ENCODE measurements at places on chromosomes 2 and 18. TPM values are rescaled to one million over a fixed set of nuclear protein-coding genes. Genes with fewer than 3 reads are reported as not detected.

GRCh38 chr2:196159221-196159892 lies 12.0 kb downstream of the STK17B start:
- no peak for DNase-seq

- no peak for DNase-seq
Measured at GRCh38 chr2:177211169-177211568, 1.4 kb upstream of the HNRNPA3 start.

DNA sequence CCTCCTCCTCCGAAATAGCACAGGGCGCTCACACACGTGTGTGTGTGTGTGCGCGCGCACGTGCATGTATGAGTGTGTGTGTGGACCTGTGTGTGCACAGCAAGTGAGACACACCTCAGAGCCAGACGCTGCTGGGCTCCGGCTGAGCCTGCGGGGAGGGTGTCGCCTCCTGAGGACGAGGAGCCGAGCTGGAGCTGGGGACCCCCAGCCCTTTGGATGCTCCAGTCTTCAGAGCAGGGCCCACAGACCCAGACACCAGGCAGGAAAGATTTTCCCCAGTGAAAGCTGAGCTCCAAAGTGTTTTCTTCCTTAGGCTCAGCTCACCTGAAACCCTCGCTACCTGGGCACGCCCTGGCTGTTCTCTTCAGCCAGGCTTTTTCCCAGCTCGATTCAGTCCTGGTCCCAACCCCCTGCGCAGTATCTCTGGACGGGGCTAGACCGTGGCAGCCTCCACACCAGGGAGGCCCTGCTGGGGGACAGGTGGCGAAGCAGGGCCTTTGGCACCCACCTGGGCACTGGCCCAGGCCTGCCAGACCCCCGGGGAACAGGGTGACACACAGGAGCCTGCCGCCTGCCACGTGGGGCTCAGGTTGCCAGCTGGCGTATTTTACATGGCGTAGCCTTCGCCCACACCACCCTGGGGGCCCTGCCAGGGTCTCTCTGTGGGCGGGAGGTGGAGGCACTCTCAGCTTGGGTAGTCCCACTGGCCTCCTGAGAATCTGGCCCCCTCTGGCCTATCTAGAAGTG lies 36.2 kb downstream of the PDIA6 start:
- DNase-seq = no peak

DNA sequence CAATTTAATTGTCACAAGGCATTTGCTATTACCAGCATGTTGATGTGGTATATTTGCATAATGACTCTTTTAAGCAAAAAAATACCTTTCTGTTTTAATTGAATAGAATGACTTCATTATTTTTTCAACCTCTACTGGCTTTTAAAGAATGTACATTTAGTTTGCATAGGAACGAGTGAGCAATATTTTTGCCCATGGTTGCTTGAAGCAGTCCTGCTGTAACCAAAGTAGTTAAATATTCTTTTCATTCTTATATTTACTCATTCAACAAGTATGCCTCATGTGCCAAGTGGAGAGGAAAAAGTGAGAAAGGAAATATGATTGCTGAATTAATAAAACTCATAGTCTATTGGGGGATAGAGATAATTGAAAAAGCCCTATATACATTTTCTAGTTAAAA lies 184.7 kb downstream of the DSEL start:
- no peak for DNase-seq

GRCh38 chr18:67432806-67433205 lies 83.7 kb downstream of the DSEL start:
- no peak for DNase-seq

DNA sequence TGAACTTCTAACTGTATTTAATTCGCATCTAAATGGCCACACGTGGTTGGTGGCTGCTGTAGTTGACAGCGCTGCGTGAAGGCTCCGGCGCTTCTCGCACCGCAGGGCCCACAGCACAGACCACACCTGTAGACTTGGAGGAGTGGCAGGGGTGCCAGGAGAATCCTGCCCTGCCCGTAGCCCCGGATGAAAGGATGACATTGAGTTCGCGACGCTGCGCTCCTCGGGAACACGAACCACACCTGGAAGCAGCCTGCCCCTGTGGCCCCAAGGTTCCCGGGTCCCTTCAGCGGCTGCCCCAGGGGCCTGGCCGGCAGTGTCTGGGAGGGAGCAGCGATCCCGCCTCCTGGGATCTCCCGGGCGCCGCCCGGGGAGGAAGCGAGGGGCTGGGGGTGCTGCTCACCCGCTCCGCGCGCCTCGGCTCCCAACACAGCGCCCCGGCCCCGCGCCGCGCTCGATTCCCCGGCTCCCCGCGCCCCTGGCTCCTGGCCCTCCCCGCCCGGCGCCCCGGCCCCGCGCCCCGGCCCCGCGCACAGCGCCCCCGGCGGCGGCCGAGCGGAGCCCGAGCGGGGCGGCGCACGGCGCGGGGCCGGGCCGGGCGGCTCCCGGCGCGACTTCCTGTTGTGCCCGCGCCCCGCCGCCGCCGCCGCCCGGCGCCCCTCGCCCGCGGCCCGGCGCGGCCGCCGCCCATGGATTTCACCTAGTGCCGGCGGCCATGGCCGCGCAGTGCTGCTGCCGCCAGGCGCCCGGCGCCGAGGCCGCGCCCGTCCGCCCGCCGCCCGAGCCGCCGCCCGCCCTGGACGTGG lies at the start of gene RNPEPL1:
RNPEPL1 (plus strand) TSS at position 613 of the 806 bp plus-strand sequence; CDS start at position 716, 103 bp downstream.
- DNase-seq = peak; percentile 50

GRCh38 chr2:217756375-217757107 lies 246.3 kb downstream of the TNS1 start:
- DNase-seq = peak; percentile 40

- peak; percentile 52 for DNase-seq
Measured at GRCh38 chr2:219509780-219510511, 4.3 kb upstream of the ASIC4 start.

- no peak for DNase-seq
Measured at GRCh38 chr2:175401956-175402469, 220.5 kb upstream of the ATP5MC3 start.

DNA sequence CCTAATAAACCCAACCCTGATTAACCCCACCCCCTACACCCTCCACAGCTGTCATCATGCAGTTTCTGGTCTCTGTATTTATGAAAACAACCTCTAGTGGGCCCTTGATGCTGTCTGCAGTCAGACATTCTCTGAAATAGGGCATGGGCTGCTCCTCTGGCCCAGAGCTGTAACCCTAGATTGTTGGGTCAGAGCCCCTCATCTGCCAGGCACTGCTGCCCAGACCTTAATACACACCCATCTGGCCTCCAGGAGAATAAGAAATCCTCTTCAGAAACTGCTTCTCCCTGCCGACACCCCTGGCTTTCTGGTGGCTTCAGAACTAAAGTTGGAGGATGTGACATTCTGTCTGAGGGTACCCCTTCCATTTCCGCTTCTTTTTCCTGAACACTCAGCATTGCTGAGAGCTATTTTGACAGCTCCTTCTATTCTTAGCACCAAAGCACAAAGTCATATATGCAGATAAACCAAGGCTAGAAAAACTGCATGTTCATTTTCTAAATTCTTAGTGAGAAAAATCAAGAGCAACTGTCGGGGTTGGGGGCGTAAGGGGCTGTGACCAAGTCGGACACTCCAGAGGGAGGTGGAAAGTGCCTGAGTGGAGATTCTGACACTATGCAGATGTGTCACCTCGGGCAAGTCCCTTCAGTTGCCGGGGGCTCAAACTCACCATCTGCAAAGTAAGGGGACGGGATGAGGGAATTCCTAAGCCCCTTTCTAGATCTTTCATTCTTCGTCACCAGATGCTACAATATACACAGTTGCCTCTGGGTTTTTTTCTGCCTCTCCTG lies 28.7 kb downstream of the SRSF7 start:
- DNase-seq = no peak

- DNase-seq = no peak
Measured at GRCh38 chr2:239854596-239854995, 170.5 kb downstream of the NDUFA10 start.

GRCh38 chr2:164103271-164103670 lies 367.5 kb upstream of the FIGN start:
- no peak for DNase-seq

GRCh38 chr2:157751462-157752058 lies 122.9 kb upstream of the ACVR1C start:
- no peak for DNase-seq

DNA sequence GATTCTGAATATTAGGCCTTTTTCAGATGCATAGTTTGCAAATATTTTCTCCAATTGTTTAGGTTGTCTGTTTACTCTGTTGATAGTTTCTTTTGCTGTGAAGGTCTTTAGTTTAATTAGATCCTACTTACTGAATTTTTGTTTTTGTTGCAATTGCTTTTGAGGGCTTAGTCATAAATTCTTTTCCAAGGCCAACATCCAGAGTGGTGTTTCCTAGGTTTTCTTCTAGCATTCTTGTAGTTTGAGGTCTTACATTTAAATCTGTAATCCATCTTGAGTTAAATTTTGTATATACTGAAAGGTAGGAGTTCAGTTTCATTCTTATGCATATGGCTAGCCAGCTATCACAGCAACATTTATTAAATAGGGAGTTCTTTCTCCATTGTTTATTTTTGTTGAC lies 404.8 kb downstream of the LNPK start:
- no peak for DNase-seq

DNA sequence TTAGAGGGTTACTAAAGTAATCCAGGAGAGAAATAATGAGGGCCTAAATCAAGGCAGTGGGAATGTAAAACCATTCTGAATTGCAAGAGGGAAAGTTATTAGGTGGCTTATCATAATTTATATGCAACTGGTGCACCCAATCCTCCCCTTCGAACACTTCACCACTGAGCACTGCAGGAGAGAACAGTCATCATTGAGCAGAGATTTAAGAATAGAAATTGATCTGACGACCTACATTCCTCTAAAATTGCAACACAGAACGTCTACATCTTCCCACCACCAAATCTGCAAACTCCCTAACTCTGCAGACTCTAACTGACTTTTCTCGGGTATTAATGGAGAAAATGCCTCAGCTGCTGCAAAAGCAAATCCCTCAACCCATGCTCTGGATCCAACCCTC lies 138.5 kb upstream of the CDH20 start:
- no peak for DNase-seq

DNA sequence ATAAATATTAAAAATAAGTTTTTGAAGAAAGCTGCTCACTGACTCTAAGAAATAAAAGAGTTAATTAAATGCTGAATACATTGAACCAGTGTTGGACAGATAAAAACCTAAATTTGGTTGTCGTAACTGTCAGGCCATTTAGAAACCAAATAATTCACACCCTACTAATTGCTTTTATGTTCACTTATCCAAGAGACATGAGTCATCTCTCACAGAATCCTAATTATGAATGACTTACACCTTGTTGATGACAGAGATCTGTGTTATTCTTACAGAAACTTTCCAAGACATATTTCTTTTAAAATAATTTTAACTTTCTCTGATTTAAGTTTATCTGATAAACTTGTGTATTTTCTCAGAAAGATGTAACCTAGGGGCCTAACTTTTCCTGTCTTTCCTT lies 250.7 kb downstream of the IKZF2 start:
- DNase-seq = no peak

DNA sequence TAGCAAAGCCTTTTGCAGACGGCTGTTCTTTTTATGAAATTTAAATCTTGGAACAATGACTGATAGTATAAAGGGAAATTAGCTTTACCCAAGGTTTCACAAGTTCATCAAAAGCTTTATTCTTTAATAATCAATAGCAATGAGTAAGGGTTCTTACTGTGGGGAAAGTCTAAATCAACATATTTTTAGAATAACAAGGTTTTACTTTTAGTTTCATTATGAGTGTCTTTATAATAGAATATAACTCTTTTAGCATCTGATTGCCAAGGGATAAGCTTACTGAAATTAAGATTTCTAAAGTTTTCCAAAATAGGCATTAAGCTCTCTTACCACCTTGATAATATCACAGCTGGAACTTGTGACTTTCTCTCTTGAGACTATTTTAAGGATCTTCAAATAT lies 1489.7 kb downstream of the LRP1B start:
- DNase-seq = no peak

Gene IL36B
- not detected for total RNA-seq

Gene DGUOK
- total RNA-seq = 51.3 TPM

Gene PID1
- total RNA-seq = 0.25 TPM

Gene PAIP2B
- 1.0 TPM for total RNA-seq

Gene SLC5A7
- total RNA-seq = not detected

Gene TMEM131
- total RNA-seq = 9.2 TPM

Gene NYAP2
- not detected for total RNA-seq

Gene MROH2A
- total RNA-seq = not detected

Gene REG3A
- not detected for total RNA-seq

Gene ZNF396
- total RNA-seq = 0.51 TPM

Gene TGFA
- 8.0 TPM for total RNA-seq

Gene KIAA2012
- total RNA-seq = not detected

Gene LOXHD1
- under 0.01 TPM for total RNA-seq

Gene ABCG5
- total RNA-seq = not detected

Gene FBLN7
- total RNA-seq = 6.6 TPM

Gene TANC1
- 49.7 TPM for total RNA-seq
